ENCODE measurements at places on chromosomes 3 and 15. TPM values are rescaled to one million over a fixed set of nuclear protein-coding genes. Genes with fewer than 3 reads are reported as not detected.

GRCh38 chr3:137709011-137709601 lies 55.0 kb upstream of the SOX14 start:
- no peak for DNase-seq

GRCh38 chr15:100007609-100008008 lies 274.4 kb upstream of the LYSMD4 start:
- no peak for DNase-seq

TGM4 gene
- 0.15 TPM for polyA plus RNA-seq

ACP3 gene
- polyA plus RNA-seq = 0.26 TPM

ADAMTS7 gene
- not detected for polyA plus RNA-seq

DNA sequence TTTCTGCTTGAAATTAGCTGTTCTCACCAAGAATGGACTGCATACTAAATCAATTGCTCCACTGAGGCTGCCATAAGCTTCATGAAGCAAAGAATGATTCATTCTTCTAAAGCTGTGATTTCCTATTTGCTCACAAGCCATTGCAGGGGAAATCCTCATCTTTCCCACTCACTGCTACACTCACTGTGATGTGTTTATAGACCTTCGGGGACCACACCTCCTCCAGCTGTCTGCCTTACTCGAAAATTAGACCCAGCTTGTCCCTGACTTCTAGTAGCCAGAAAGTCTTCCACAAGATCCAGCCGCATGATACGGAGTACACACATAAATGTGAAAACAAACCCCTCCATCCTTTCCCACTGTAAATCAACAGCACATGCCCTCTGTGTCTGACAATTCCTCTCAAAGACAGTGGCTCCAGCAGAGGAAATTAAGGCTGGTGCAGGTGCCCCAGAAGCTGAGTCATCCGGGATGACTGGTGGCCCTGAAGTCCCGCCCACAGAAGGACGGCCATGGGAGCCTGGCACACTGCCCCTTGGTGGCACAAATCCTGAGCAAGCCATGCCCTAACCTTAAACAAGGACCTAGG lies 172.0 kb downstream of the STT3B start:
- no peak for DNase-seq

DNA sequence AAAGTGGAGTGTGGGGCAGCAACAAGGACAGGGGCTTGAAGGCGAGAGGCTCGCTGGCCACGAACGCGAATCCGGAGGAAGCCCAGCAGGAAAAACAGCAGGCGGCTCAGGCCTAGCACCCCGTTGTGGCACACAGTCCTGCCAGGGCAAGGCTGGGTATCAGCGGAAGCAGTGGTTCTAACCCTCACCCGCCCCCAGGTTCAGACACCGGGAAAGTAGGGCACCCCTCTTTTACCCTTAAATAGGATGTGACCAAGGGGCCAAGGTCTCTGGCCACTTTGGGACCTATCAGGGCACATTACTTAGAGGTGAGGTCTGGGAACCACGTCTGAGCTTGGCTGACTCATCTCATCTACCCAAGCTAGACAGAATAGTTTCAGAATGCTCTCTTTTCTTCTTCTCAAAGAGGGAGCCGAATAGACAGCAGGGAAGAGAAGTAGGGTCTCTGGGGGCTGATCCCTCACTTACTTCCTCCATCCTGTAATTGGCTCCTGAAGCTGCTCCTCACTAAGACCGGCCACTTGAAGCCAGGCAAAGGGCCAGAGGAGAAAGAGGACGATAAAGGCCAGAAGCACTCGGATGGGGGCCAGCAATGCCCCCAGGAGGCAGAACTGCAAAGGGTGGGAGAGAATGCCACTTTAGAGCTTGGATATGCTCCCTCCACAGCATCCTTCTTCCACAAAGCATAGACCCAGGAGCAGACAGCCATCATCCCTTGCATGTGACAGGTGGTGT lies 1.7 kb downstream of the LPCAT4 start:
- DNase-seq = no peak

HRG gene
- not detected for polyA plus RNA-seq

DNA sequence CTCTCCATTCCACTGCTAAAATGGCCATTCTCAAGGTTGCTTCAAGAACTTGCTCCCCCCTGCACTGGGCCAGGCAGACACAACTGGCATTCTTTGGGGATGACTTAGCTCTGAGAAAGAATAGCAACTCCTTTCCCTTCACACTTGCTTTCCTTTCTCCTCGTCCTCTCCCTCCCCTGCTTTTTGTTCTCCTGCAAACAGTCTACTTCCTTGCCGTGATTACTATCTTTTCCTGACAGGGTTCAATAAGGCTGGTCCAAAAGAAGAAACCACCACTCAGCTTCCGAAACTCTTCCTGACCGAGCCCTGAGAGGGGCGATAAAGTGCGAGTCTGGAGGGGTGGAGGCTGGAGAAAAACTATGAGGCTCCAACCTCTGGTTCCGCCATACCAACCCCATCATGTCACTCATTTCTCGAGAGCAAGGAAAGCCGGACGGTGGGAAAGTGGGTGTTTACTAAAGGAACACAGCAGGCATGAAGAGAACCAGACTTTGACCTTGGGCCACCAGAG lies 5.0 kb downstream of the AMOTL2 start:
- no peak for DNase-seq

PEX11A gene
- 3.1 TPM for polyA plus RNA-seq

DNA sequence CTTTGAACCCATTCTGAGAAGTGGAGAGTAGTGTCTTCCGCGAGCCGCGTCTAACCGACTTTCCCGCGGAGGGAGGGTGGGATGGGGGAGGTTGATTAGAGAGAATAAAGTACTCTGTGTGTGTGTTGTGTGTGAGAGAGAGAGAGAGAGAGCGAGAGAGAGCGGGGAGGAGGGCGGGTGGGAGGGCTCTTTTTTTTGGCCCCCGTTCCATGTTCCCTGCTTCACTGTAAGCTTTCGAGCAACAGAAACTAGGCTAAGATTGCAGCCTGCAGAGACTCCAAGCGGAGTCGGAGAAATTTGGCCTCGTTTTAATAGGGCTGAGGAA lies 1.6 kb upstream of the MEIS2 start:
- DNase-seq = no peak

DNA sequence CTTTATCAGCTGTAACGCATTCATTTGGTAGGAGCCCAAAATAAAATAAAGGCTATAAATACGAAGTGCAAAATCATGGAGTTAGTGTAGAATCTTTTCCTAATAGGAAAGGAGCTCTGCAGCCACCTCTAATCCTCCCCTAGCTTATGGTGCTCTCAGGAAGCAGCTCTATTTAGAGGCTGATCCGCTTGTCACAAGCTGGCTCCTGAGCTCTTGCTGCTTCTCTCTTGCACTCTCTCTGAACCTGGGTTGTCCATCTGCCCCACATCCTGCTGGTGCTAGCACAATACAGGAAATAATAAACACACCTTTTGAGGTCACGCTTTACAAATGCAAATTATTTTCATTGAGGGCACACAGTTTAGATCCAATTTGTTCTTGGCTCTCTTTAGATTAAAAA lies 37.3 kb upstream of the BFSP2 start:
- DNase-seq = no peak

- no peak for DNase-seq
Measured at GRCh38 chr3:53166781-53167291, 5.8 kb downstream of the PRKCD start.

- no peak for DNase-seq
Measured at GRCh38 chr3:55013145-55013925, 85.5 kb upstream of the LRTM1 start.

FBXW12 gene
- polyA plus RNA-seq = not detected
